ENCODE measurements at places on chromosomes 13 and 19.

DNA sequence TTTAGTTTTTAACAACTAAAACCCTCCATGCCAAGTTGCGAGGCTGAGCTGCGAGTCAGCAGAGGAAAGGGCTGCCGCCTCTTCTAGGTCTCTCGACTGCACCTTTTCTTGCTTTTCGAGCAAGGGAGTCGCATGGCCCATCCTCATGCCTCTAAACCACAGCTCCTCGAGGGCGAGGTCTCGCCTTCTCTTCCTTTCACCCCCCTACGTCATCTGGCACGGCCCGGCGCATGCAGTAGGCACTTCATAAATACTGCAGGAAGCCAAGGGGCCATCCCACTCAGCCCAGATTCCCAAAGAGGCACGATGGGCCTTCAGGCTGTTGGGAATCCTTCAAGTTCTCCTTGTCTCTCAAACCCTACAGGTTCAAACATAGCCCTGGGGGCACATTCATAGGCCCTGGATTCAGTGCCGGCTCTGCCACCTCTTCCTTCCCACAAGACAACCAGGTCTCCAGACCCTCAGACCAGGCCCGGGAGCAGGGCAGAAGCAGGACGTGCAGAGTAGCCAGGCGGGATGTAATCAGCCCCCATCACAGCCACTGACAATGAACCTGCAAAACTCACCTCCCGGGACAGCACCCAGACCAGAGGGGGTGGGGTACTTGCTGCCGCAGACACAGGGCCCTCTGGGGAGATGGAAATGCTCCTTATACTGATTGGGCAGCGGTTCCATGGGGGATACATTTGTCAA, 41.7 kb downstream of the GGACT start:
- DNase-seq: no peak

DNA sequence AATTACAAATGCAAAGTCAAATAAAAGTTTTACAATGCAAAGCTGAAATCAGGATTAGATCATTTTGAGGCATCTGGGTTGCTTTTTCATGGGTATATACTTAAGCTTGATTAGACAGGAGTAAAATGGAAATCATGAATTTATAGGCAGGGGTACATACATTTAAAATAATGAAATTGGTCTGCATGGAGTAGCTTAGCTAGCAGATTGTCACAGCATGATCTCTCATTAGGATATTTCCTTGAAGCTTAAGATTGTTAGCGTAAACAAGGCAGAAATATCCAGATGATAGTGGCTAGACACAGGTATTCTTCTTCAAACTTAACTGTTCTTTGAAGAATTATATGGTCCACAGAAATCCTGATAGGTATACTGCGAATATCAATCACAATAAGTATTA, 1627.0 kb upstream of the PCDH20 start:
- DNase-seq: no peak

DNA sequence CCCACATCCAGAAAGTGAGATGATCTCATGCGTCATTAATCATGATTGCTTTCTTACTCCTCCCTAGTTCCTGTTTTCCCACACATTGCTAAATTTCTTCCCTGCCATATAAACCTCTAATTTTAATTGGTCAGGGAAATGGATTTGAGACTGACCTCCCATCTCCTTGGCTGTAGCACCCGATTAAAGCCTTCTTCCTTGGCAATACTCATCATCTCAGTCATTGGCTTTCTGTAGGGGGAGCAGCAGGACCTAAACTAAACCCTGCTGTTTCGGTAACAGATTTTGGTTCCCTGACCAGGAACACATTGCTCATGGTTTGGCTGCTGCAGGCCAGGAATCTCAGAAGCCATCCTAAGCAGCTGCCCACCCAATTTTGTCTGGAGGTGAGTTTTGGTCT, 61.7 kb downstream of the SPRYD7 start:
- DNase-seq: no peak

DNA sequence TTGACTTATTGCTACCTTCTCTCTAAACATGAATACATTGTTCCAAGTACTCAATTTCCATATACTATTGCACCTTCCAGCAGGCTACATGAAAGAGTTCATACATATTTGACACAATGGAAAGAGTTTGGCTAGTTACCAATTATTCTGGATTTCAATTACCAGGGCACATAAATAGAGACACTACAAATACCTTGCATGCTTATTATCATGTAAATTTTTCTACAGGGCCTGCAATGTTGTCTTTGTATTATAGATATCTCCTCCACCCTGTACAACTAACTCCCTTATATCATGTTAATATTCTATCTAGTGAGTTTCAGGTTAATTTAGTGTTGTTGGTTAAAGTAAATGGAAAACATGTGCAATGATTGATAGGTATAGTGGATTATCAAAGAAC, 540.7 kb upstream of the SLITRK5 start:
- DNase-seq: no peak

DNA sequence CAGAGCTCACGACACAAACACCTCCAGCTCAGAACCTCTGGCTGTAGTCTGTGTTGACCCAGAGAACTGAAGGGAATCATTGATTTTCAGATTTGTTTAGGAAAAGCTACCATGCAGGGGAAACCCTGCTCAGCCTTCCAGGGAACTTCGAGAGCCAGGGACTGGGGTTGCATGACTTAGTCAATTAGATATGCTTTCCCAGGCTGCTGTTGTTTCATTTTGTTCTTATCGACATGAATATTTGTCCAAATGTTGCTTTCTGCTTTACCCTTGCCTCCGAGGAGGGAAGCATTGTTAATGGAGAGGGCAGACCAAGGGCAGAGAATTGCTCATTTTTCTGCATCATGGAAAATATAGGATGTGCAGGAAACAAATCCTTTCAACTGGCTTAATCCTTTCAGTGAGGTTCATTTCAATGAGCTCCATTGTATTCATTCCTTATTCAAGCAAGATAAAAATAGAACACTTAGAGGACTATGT, 82.5 kb downstream of the KLF5 start:
- no peak for DNase-seq

- DNase-seq: no peak
Measured at GRCh38 chr13:87981416-87981815, 310.2 kb downstream of the SLITRK5 start.

DNA sequence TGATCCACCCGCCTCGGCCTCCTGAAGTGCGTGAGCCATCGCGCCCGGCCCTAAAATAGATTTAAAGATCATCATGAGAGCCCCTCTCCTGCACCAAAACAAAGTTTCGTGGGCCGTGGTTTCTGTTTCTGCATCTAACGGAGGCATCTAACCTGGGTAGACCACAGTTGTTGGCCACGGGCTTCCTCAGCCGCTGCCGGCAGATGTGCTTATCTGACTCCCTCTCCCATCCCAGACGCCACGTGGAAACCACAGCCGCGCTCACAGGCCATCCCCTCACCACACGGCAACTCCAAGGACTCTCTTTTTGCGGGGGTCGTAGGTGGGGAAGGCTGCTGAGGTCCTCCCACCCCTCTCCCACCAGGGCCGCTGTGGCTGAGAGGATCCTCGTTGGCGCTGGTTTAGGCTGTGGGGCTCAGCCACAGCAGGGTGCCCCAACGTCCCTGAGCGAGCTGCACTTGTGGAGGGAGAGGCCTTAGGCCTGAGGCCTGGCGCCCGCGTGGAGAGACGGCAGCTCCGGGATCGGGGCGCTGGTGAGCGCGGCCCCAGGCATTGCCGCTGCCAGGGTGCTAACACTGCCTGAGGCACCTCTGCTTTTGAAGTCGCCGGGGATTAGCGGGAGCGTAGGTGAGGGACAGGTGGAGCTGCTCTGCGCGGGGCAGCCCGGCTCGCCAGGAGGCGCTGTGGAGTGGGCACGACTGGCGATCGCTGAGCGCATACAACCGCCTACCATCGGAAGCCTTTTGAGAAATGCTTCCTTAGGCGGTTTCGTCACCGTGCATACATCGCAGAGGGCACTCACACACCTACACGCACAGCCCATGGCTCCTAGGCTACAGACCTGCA, 8.9 kb downstream of the ZSCAN1 start:
- DNase-seq: no peak

DNA sequence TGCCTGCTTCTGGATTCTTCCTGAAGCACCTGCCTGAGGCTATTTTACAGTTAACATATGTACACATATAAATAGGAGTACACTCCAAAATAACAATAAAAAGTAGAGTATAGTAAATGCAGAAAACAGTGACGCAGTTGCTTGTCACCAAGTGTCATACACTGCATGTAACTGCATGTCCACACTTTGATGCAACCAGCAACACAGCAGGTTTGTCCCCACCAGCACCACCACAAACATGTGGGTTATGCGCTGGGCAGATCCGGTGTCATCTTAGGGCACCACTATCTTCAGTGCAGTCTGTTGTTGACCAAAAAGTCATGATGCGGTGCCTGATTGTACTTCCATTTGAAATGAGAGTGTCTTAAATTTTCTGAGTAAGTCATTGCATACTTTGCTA, 51.3 kb downstream of the COL4A2 start:
- no peak for DNase-seq

- DNase-seq: peak; percentile 53
Measured at GRCh38 chr13:102555914-102556553, 40.8 kb upstream of the TPP2 start.

GRCh38 chr19:56603829-56604228, 8.7 kb downstream of the ZNF71 start:
- DNase-seq: no peak

- peak; percentile 73 for DNase-seq
Measured at GRCh38 chr13:98910501-98910951, 67.3 kb downstream of the DOCK9 start.

DNA sequence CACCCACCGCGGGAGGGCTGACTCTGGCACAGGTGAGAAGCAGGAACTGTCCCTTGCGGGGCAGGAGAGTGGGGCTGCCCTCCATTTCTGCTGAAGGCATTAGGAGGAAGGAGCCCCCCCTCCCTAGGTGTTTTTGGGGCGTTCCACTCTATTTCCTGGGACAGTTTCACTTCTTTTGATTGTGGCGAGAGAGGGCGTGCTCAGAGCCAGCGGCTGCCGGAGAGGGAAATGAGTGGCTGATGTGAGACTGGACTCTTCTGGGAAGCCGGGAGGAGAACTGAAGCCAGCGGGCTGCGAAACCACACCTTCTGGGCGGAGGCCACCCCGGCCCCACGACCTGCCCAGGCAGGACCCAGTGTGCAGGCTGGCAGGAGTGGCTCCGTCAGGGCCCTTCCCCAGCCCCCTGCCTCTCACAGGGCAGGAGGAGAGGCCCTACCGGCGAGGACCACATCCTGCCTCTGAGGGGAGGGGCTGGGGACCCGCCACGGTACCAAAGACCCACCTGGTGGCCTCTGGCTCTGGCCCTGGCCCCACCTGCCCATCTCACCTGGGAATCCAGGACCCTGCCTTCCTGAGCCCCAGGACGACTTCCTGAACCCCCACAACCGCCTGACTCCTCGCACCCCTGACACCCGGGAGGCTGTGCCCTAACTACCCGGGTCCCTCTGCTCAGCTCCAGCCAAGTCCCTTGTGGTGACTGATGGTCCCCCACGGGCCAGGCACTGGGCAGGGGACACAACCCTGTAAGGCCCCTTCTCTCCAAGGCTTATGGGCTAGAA, 25.9 kb downstream of the MPND start:
- DNase-seq: peak; percentile 90

Data from activated CD4-positive, alpha-beta T cell treated with anti-CD3 and anti-CD28 coated beads, Interleukin-2, Interleukin-6, amounts not matched to agents 100 ng/mL and 50 ng/mL, durations not matched to agents 16 hours and 8 hours (primary cell).